ENCODE measurements at places on chromosomes 12 and 14. TPM values are rescaled to one million over a fixed set of nuclear protein-coding genes. Genes with fewer than 3 reads are reported as not detected.

DNA sequence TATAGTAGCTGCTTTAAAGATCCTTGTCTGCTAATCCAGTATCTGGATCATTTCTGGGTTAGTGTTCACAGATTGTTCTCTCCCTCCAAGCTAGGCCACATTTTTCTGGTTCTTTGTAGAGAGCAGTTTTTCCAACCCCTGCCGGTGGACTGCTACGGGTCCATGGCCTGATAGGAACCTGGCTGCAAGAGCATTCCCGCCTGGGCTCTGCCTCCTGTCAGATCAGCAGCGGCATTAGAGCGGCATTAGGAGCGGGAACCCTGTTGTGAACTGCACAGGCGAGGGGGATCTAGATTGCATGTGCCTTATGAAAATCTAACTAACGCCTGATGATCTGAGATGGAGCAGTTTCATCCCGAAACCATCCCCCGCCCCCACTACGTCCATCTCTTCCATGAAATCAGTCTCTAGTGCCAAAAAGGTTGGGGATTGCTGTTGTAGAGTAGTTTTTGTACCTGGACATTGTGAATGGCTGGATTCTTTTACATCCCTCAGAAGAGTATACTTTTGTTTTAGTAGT, 50.4 kb downstream of the MYRFL start:
- no peak for DNase-seq

Gene LEMD3
- total RNA-seq = 10.3 TPM

Gene PTPRB
- 14.6 TPM for total RNA-seq

DNA sequence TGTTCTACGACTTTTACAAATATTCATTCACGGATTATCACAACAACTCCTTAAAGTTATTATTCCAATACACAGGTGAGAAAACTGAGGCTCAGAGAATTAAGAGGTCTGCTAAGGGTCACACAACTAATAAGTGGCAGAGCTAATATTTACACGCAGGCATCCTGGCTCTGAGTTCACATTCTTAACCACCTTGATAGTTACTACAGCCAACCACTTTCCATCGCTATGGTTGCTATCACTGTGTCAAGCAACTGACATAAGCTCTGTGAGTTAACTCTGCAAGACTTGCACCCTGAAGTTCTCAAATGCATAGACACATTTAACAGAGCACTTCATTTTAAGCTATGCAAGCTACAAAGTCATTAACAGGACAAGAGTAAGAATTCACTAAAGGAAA, 3.7 kb downstream of the GLT8D2 start:
- DNase-seq = no peak

GRCh38 chr12:30874455-30875321, 51.9 kb upstream of the TSPAN11 start:
- no peak for DNase-seq

GRCh38 chr14:90733139-90733808, 83.0 kb downstream of the TTC7B start:
- DNase-seq = peak; percentile 37

DNA sequence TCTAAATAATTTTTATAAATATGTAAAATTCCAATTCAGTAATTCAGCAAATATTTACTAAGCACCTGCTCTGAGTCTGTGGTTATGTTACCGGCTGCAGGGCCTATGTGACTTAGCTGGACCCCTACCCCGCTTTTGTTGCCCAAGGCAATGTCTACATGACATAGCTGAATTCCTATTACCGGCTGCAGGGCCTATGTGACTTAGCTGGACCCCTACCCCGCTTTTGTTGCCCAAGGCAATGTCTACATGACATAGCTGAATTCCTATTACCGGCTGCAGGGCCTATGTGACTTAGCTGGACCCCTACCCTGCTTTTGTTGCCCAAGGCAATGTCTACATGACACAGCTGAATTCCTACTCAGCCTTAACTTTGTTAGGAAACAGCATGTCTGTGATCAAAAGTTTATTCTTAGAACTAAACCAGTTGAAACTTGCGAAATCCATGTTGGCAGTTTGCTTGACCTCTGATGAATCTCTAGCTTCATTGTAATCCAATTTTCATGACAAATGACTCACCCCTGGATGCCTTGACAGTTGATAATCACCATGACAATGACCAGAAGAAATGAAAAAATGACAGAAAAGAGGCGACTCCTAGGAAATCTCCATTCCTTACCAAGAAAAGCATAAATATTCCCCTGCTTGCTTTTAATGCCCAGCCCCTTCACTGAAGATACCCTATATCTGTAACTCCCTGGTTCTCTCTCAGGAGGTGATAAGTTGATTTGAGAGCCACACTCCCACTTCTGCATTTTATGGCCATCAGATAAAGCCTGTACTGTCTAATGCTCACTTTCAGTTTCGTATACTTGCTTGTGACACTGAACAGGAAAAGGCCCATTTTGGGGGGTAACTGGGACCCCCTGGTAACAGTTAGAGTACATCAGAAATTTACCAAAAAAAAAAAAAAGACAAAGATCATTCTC, 148.4 kb upstream of the SYT10 start:
- no peak for DNase-seq

Gene ADAM21
- not detected for total RNA-seq

GRCh38 chr12:104372061-104372720, 68.7 kb downstream of the EID3 start:
- peak; percentile 26 for DNase-seq
